ENCODE measurements at places on chromosomes 11 and 22.

DNA sequence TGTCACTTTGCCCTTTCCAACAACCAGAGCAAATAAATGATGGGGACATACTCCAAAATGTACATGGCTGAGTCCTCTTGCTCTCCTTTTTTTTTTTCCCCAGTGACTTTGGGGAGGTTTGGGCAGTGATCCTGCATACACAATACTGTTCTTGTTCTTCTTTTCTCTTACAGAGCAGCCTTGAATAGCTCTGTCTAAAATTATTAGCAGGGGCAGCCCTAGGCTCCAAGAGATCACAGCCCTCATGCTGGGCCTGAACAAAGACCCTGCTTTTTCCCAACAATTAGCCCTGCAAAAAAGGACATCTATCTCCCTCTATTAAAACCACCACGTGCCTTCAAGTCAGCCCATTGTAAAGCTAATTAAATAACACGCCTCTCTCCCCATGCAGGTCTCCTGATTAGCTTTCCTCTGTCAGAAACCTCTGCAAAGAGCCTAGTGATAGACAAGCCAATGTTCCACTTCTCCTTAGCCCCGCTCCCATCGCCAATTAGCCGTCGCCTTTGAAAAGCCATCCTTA is 54.7 kb downstream of the ETS1 start:
- no peak for DNase-seq

- DNase-seq = no peak
These were observed 450.1 kb upstream of the LUZP2 start for GRCh38 chr11:24046731-24047130.

DNA sequence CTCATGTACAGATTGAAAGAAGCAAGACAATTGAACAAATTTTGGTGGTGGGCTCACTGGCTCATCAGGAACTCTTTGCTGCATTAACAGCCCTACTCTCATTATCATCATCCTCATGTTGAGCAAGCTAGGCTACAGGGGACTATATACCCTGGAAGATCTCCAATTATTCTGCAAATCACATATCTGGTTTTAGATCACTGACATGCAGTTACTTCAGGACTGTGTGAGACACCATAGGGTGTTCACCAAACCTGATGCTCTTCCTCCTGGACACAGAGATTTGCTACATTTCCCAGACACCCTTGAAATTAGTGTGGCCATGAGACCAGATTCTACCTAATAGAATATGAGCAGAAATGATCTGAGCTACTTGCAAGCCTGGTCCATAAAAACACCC is 23.0 kb upstream of the ME3 start:
- no peak for DNase-seq

- no peak for DNase-seq
These were observed 262.1 kb downstream of the DDX10 start for GRCh38 chr11:108926841-108927577.

GRCh38 chr11:133930767-133931448 is 25.9 kb downstream of the IGSF9B start:
- no peak for DNase-seq

GRCh38 chr22:35947794-35948425 is 80.7 kb downstream of the RBFOX2 start:
- no peak for DNase-seq

DNA sequence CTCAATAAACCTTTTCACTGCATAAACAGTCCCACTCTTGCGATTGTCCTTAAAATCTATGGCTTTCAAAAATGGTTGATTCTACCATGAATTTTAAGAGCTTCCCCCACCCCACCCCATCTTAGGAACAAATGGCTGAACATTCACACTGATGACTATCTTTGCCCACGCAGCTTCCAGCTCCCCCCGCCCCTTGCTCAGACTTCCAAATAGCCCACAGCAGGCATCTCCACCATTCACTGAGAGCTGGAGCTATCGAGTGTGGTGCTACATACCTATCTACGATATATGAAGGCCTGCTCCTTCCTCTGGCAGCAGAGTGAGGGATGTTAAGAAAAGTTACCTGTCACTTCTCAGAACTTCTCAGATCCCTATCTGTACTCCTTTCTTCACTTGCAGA is 26.7 kb downstream of the EIF3F start:
- no peak for DNase-seq

- no peak for DNase-seq
These were observed 102.6 kb downstream of the CSNK2A3 start for GRCh38 chr11:11250470-11250869.

DNA sequence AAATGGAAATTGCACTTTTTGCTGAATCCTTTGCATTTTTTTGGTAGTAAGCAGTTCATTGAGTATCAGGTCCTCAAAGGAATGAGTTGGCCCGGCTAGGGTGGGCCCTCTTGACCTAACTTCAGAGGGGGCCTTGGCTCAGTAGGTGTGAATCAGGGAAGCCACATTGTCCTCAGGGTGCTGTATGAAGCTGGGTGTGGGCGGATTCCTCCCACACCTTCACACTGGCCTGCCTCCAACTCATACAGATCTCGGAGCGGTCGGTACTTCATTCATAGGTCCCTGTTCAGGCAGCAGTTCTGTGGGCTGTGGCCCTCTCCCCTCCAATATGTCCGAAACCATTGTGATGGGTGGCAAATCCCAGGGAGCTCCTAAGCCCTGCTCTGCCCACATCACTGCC is 47.4 kb upstream of the OR4B1 start:
- no peak for DNase-seq

GRCh38 chr11:71244116-71244810 is 8.1 kb downstream of the SHANK2 start:
- no peak for DNase-seq

- DNase-seq = no peak
These were observed 318.4 kb downstream of the AASDHPPT start for GRCh38 chr11:106395716-106396349.

GRCh38 chr22:45248832-45249561 is 8.3 kb upstream of the KIAA0930 start:
- no peak for DNase-seq

DNA sequence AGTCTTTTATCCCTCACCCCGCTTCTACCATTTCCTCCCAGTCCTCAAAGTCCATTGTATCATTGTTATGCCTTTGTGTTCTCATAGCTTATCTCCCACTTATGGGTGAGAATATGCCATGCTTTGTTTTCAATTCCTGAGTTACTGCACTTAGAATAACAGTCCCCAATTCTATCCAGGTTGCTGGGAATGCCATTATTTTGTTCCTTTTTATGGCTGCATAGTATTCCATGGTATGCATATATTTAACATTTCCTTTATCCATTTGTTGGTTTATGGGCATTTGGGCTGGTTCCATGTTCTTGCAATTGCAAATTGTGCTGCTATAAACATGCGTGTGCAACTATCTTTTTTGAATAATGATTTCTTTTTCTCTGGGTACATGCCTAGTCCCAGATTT is 114.9 kb downstream of the VPREB1 start:
- DNase-seq = no peak

GRCh38 chr11:74332291-74332690 is 20.9 kb upstream of the P4HA3 start:
- DNase-seq = no peak

- DNase-seq = no peak
These were observed 85.2 kb upstream of the GRAMD1B start for GRCh38 chr11:123344790-123345357.

- DNase-seq = no peak
These were observed 23.3 kb upstream of the MMP7 start for GRCh38 chr11:102553835-102554282.

GRCh38 chr11:121344824-121345223 is 52.3 kb downstream of the SC5D start:
- no peak for DNase-seq

GRCh38 chr11:61131186-61131585 is 28.9 kb downstream of the CD5 start:
- DNase-seq = no peak

DNA sequence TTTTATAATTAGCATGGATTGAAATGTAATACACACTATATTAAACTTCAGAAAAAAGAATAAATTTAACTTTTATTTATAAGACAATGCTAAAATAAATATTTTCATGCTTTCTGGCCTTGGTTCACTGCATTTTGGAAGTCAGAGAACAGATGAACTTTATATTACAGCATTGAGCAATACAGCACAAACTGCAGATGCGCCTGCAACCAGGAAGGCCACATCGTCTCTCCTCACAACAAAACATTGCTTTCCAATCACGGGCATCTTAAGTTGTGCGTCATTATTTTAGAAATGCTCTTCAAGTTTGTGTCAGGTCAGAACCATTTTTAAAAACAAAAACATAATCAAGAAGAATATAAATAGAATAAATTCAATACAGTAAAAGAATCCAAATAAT is 89.3 kb upstream of the CEP126 start:
- DNase-seq = no peak

DNA sequence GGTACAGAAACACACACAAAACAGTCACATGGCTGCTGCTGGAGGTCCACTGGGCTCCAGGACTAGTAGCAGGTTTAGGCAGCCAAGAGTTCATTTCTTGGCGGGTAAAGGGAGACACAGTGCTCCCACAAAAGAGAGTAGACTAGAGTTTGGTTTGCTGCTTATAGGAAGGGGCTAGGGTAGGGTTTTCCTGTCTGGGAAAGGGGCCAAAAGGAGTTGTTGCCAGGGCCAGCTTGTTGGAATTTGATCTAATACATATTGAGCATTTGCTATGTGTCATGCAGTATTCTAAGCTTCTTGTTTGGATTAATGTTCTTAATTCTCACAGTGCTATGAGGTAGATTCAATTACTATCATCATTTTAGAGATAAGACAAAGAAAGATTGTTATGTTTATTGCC is 195.1 kb upstream of the PLET1 start:
- DNase-seq = no peak

DNA sequence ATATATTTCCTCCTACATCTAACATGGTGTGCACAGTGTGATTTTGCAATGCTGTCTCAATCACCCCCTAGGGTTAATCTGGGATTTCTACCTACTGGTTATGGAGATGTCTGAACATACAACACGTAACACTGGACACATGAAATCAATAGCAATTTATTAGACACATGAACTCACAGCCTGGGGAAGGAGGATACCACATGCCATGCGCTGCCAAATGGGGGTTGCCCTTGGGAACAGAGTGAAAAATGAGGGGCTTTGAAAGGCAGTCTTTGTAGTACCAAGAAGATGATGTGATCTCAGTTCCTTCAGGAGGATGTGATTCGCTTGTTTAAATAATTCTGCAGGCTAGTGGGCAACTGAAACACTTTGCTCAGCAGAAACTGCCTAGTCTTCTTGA is 253.6 kb upstream of the LRRC4C start:
- no peak for DNase-seq

DNA sequence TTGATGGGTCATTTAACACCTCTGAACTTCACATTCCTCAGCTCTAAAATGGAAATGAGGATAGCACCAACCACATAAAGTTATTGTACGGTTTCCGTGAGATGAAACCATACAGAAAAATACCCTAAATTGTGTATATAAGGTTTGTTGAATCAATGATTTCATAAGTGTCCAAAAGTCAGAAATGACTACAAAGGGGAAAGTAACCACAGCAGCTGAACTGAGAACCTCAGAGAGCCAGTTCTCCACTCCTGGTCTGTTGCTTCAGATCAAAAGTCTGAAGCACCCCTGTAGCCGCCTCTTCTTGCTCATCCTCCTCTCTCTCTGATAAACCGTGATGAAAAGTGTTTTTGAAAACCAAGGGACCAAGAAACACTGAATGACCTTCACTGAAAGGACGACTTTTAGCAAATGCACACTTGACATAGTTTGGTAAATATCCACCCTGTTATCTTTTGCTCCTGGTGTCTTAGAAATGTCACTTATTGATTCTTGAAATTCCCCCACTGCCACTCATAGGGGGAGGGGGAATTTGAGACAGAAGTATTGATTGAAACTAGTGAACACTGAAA is 194.5 kb downstream of the NAV2 start:
- DNase-seq = no peak

DNA sequence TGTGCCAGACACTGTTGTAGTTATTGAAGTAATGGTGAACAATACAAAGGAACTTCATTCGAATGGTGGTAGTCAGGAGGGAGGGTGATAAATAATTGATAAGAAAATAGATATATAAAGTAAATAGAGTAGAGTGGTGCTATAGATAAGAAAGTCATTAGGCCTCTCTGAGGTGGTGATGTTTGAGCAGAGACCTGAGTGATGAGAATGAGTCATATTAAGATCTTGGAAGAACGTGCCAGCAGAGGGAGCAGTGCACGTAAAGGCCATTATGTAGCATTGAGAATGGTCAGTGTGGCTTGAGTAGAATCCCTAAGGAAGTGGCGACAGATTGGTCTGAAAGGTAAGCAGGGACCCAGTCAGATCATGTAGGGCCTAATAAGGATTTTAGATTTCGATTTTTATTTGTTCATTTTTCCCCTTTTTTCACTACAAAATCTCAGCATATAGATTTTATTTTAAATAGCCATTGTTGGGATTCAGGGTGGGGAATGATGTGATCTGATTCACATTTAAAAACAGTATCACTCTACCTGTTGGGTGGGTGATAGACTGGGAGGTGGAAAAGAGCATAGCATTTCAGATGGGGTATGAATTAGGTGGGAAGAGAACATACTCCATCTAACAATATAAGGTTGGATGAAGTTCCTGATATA is 44.7 kb downstream of the CCDC90B start:
- no peak for DNase-seq

DNA sequence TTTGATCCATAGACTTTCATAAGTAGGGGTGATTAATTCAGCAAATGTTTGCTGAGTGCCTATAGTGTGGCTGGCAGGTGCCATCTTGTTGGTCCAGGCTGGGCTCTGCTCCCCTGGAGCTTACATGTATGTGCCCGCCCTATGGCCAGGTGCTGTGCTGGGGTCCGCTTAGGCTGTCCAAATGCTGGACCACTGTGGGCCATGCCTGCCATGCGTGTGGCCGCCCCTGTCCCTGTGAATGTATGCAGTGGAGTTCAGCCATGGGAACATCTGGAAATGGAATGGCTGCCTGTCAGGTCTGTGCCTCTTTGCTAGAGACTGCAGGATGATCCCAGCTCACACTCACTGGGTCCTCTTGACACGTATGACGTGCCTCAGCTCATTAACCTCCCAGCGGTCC is 594.6 kb downstream of the TBC1D22A start:
- no peak for DNase-seq

GRCh38 chr22:40397396-40397795 is 27.0 kb downstream of the SGSM3 start:
- DNase-seq = no peak

DNA sequence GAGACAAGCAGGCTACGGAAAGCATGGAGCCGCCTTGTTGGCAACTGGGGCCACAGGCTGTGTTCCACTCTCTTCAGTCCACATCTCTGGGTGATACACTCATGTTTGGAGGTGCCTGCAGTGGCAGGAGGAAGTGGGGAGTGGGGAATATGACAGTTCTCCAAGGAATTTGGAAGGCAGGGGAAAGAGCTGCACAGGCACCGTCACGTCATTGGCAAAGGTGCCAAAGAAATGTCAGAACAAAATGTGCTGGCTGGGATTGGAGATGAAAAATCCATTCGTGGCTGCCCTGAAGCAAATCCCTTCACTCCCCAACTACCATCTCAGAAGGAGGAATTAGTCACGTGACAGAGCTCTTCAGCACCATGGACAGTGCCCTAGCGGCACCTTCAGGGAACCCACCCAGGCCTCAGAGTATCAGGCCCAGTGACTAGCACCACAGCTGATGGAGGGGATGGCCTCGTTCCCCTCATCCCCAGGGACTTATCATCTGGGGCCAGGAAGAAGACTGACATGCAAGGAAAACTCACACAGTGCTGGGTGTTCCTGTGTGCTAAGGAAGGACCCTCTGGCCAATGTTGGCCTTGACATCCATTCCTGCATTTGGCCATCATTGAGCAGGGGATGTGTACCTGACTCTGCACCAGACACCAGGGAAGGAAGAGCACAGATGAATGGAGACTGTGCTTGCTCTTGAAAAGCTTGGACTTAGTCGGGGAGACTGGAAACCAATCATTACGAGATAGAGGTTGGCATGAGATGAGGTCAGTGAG is 48.5 kb upstream of the PRDM11 start:
- DNase-seq = no peak

GRCh38 chr11:7511401-7511800 is 2.4 kb upstream of the PPFIBP2 start:
- DNase-seq = no peak

All from stimulated activated CD4-positive, alpha-beta T cell treated with anti-CD3 and anti-CD28 coated beads, Interleukin-1b, Interleukin-23, amount 100 ng/mL, for 4 hours (primary cell).